ENCODE measurements at places on chromosomes 6 and 20.

DNA sequence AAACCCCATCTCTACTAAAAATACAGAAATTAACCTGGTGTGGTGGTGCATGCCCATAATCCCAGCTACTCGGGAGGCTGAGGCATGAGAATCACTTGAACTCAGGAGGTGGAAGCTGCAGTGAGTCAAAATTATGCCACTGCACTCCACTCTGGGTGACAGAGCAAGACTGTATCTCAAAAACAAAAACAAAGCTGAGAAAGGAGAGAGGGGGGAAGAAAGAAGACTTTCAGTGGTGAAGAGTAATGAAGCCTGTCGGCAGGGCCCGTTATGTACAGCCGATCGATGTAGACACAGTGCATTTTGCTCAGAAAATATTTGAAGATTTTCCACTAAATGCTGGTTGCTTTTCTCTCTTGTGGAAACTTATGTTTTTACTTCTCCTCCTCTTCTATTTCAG is 13.8 kb downstream of the VAPB start:
- DNase-seq = no peak

DNA sequence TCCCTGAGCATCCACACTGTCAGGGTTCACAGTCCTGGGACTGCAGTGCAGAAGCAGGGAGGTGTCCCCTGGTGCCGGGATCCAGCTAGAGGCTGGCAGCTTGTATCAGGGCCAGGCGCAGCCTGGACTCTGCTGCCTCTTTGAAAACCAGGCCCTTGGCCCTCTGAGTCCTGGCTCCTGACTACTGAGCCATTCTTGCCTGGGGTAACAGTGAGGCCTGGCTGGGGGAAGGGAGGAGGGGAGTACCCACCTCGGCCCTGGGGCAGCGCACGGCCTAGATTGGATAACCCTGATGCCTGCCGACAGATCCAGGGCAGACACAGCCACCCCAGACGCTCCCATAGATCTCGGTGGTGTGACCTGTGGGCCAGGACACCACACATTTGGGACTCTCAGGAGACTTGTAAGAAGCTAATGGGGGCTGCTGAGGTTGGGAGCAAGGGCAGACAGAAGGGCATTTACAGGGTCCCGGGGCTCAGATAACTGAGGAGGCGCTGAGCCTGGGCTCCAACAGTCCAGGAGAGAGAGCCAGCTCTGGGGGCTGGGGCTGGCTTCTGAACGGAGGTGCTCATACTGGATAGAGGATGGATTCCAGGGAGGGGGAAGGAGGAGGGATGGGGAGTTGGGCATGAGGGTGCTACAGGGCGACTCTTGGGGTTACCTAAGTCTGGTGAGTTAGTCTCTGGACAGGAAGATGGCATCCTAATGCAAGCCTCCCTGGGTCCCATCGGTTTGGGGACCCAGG is 30.5 kb downstream of the SPDEF start:
- no peak for DNase-seq

DNA sequence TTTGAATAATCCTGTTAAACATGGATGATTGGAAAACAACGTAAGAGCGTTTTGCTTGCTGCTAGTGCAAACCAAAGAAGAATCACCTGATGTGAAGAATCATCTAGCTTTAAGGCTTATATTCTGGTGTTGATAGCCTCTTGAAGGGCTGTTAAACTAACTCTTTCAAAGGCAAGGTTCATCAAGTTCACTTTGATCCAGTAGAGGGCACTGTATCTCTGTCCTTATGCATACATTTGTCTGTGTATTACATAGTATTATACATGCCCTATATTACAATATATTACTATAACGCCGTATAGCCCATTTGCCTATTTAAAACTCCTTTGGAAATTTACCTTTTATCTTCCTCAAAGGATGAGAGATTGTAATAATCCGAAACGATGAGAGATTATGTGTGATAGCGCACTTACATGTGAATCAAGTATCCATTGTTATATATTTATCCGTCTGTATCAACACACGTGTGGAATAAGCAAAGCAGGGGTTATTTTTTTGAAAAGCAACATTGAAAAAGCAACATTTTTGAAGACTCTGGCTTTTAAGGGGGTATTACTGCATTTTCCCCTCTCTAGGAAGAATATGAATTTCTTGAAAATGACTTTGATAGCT is 50.8 kb upstream of the NRN1 start:
- DNase-seq = peak; percentile 80

- no peak for DNase-seq
These were observed 85.5 kb downstream of the RNF182 start for GRCh38 chr6:14010275-14010674.

- DNase-seq = no peak
These were observed 193.5 kb downstream of the MYLK4 start for GRCh38 chr6:2557181-2557720.

GRCh38 chr20:57598060-57598459 is 22.2 kb downstream of the ZBP1 start:
- DNase-seq = no peak

GRCh38 chr6:13217206-13217905 is 111.0 kb downstream of the TBC1D7 start:
- DNase-seq = peak; percentile 20

- DNase-seq = peak; percentile 78
These were observed 37.3 kb upstream of the BTN3A2 start for GRCh38 chr6:26327450-26328264.

DNA sequence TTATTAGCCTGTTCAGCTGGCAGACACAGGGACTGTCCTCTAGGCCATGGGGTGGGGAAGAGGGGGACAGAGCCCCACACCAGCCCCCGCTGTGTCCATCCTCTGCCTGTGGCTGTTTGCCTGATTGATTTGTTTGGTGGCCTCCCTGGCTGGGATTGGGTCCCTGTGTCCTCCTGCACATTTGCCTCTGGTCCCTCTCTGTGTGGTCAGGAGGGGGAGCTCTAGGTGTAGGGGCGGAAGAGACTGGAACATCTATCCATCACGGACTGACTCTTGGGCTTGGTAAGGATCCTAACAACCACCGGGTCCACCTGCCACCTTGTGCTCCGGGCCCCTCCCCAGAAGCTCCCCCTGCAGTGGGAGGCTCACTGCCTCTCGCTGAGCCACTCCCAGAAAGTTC is 38.4 kb upstream of the CCDC167 start:
- DNase-seq = peak; percentile 47

DNA sequence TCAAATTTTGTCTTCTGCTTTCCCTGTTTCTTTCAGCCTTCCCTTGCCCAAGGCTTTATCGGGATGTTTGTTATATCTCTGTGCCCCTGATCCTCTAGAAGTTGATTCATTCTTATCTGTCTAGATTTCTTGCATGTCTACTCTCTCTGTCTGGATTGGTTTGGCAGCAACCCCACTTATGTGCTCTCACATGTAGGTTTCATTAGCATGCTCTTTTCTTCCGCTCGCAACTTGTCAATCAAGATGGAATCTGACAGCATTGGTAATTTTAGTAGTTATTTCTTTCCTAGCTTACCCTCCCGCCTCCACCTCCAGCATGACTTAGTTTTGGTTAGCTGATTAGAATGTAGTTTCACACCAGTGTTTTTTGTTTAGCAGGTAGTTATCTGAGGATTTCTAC is 39.3 kb downstream of the LRRC1 start:
- no peak for DNase-seq

Data from trophoblast cell (in vitro differentiated cells and primary cell).